ENCODE measurements at places on chromosomes 7 and 10. TPM values are rescaled to one million over a fixed set of nuclear protein-coding genes. Genes with fewer than 3 reads are reported as not detected.

DNA sequence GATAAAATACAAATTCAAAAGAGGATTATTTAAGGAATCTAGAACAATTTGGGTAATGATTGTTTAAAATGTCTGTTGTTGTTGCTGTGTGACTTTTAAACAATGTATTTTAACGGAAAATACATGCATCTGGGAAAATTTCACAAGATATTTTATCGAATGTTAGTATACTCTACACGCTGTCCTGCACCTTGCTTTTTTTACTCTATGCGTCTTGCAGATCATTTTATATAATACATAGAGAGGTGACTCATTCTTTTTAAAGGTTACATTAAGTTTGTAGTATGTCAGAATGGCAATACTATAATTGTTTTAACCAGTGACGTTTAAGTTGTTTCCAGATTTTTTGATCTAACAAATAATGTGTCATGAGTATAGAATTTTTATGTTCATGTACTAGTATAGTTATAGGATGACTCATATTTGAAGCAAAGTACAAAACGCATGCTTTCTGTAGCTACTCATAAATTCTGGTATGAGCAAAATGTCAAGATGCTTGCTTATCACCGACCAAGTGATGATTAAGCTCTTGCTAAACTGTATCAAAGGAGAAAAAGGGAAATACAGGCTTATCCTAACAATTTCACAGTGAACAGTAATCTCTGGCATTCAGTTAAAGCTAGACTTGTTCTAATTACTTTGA is 4.9 kb downstream of the DKK1 start:
- DNase-seq, result no peak

DNA sequence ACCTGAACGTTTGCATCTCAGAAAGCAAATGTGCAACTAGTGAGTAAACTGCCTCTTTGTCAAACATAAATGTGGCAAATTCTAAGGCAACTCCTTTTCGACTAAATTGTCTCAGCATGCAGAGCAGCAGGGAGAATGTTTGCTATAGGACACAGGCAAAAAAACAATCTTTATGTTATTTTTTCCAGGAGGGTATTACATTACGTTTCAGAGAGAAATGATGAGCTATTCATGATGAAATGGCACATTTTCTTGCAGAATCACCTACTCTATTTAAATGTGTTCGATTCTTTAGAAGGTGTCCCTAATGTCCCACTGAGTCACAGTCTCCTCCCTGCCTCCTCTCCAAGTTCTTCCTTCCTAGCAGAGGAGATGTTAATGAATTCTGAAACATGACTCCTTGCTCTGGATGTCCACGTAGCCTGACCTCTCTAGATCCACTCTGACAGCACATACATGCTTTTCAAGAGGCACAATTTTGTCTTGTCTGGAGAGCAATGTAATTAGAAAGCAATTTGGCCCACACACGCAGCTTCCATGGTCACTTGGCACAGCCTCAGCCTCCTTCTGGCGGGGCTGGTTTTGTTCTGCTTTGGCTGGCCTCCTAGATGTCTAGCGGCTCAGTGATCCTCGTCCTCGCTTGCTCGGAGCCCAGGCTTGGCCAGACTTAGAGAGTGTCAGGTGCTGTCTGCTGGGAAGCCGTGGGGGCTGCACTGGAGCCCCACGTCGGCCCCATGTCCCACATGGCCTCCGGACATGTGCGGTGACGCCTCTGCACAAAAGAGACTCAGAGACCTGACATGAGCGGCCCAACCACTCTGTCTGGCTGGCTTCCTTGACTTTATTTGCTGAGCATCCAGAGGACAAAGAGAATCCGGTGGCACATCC is 125.7 kb upstream of the ZNF438 start:
- DNase-seq, result no peak

The GATAD1 gene
- 19.8 TPM for total RNA-seq

DNA sequence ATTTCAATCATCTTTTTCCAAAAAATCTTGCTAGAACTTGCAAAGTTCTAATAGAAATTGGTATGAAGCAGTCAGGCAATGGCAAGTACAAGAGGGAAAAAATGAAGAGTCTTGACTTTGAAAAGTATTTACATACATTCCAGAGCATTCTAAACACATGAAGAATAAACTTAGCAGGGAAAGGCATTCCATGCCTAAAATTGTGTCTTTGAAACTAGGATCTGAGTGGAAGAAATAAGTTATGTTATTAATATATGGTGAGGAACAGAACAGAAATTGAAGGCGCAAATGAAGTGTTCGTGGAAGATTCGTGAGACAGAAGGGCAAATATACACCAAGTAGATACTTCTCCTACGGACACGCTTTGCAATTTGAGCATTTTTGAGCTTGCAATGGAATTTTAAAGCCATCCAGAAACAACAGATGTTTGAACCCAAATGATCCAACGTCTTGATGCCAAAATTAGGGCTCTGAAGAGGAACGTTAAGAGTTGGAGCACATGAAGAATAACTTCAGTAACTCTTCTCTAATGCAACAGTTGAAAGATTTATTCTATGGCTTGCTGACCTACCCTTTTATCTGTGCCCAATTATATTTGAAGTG is 40.6 kb upstream of the SEPTIN7 start:
- DNase-seq, result no peak

The PNLIPRP2 gene
- not detected for total RNA-seq

- DNase-seq, result peak; percentile 69
Measured at GRCh38 chr7:2893411-2893861, 49.3 kb upstream of the GNA12 start.

The ICA1 gene
- total RNA-seq, result 0.34 TPM

DNA sequence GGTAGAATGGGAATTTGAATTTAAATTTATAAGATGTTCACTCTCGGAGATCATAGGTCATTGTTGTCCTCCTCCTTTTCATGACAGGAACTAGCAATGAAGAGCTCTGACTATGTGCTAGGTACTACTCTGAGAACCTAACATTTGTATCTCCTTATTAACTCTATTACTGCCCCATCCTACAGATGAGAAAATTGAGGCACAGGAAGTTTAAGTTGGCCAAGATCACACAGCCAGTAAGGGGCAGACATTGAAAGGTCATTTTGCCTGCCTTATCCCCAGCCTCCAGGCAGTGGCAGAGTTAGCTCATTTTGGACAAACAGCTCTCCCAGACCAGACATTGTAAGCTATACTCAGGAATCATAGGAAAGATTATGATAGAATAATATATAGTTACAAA is 6.0 kb downstream of the SRGN start:
- no peak for DNase-seq

DNA sequence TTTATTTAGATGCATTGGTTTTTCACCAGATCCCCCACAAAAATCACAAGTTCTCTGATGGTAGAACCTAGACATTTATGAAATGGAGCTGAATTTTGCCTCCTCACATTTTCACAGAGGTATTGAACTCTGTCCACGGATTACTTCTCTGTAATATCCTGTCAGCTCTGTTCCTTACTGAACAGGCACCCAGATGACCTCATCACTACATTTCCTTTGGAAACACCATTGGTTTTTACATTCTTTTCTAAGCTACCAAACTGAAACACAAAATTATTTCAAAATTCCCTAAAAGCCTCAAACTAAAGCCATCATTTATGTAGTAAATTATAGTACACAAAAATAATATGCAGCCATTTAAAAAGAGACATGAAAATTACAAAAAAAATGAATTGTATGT is 98.3 kb upstream of the KCNIP2 start:
- no peak for DNase-seq

GRCh38 chr10:76033457-76034196 is 602.2 kb downstream of the LRMDA start:
- DNase-seq, result no peak

The TMEM270 gene
- total RNA-seq, result not detected

DNA sequence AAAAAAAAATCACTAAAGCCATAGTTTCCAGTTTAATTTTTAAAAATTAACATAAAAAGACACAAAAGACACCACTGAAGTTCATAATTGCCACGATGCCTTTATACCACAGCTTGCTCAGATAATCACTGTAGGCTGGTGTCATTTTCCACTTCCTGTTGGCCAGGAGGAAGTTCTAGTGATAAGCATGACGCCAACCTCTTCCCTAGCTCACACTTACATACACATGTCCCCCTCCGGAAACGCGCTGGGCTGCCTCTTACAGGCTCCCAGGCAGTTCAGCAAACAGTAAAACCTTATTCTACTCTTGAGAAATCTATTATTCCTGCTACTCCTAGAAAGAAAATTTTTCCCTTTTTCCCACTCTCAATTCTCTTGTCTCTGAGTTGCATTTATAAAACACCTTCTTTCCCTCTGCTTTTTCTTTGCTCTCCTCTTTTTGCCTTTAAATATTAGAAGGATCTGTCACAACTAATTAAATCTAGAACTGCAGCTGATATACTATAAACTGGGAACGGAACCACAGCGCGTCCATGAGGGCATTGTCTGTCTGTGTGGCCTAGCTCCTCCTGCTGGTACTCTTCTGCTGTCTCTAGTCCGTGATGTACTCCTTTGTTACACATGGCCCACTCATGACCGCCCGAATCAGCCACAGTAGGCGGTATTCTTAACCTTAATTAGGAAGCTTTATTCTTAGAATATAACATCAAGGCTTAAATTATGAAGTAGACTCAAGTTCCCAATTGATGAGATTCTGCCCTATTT is 664.9 kb downstream of the CNTNAP2 start:
- no peak for DNase-seq

GRCh38 chr7:13790611-13791010 is 198.9 kb downstream of the ETV1 start:
- DNase-seq, result no peak

DNA sequence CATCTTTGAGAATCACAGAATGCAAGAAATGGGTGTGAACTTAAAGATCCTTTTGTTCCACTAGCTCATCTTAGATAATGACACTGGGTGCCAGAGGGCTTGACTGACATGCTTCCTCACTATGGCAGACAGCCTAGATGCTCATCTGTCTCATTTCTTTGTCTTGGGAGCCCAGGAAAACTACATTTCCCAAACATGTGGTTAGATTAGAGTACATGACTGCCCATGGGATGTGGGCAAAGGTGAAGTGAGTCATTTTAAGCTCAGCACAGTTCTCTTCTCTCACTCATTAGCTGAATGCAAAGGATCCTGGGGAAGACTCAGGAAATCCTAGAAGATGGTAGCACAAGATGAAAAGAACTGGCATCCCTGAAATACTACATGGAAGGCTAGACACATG is 32.5 kb upstream of the TBX20 start:
- no peak for DNase-seq

DNA sequence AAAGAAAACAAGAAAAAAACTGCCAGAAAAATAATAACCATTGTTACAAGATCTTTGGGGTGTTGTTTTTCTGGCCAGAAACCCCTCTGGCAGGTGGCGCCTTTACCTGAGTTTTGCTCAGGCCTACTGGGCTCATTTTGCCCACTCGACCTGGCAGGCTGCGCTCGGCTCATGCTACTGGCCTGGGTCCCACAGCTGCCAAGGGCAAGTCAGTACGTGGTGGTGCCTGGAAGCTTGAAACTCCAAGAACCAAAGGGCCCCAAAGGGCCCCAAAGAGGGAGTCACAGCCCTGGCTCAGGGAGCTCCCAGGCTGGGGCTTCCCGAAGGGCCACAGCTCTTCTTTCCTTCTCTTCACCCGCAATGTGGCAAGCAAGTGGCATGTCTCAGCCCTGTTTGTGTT is 42.7 kb downstream of the CACUL1 start:
- DNase-seq, result no peak

The MSMB gene
- total RNA-seq, result not detected

The PAPOLB gene
- not detected for total RNA-seq

GRCh38 chr7:67448271-67448670 is 451.6 kb downstream of the TYW1 start:
- DNase-seq, result no peak

DNA sequence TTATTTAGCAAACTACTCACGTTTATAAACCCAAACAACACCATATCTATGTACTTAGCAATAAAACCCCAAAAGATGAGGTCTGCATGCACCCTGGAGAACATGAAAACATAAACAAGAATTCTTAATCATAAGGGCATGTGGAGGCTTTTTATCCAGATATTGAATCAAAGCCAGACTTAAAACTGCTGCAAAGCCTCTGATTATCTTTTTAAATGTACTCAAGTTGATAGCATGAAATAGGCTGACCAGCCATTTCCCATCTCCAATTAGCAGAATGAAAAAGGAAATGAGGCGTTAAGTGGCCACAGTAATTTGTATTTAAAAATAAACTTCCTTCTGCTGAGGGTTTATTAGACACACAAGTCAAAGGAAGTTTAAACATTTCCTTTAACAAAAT is 48.3 kb downstream of the ITIH5 start:
- no peak for DNase-seq

- no peak for DNase-seq
Measured at GRCh38 chr7:139992353-139993044, 70.3 kb downstream of the PARP12 start.

DNA sequence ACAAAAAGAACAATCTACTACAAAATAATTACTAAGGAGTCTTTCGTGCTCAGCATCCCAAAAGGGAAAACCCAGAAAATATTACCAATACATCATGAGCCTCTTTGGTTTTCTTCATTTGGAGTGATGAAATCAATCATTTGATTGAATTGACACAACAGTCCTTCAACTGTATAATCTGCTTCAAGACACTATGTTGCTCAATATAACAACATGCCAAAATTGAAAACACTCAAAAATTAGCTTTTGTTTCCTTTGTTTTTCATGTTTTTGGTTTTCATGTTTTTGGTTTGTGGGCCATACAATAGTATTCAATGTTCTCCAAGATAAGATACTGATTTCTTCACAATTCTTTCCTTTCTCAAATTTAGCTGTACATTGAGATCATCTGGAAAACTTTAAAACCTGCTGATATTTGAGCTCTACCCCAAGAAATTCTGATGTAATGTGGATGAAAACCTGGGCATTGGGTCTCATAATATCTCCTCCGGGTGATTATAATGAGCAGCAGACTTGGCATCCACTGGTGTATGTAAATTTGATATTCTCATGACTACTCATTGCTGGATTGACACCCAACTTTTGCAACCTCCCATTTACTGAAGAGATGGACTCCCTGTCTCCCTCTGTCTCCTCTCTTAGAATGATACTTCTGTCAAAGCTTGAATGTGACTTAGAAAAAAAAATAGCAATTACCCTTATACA is 4.6 kb downstream of the SOSTDC1 start:
- DNase-seq, result no peak

- no peak for DNase-seq
Measured at GRCh38 chr7:67663644-67664043, 667.0 kb downstream of the TYW1 start.

GRCh38 chr7:1672851-1673486 is 2.9 kb downstream of the ELFN1 start:
- no peak for DNase-seq

Data from activated CD8-positive, alpha-beta T cell treated with anti-CD3 and anti-CD28 coated beads for 36 hours (primary cell).